ENCODE measurements at places on chromosomes 2 and 18. TPM values are rescaled to one million over a fixed set of nuclear protein-coding genes. Genes with fewer than 3 reads are reported as not detected.

DNA sequence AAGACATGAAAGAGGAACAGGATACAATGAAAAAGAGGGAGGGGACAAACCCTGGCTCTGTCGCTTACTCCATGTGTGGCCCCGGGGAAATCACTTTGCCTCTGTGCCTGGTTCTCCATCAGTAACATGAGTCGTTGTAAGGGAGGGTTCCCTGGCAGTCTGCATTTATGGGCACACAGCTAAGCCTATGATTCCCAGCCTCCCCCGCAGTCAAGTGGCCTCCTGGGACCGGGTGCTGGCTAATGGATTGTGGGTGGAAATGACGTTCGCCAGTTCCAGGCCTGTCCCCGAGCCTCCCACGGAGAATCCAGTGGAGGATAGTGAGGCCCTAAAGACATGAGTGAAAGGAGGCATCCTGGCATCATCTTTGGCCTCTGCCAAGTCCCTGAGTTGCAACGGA lies 42.7 kb downstream of the SFXN5 start:
- DNase-seq = no peak

DNA sequence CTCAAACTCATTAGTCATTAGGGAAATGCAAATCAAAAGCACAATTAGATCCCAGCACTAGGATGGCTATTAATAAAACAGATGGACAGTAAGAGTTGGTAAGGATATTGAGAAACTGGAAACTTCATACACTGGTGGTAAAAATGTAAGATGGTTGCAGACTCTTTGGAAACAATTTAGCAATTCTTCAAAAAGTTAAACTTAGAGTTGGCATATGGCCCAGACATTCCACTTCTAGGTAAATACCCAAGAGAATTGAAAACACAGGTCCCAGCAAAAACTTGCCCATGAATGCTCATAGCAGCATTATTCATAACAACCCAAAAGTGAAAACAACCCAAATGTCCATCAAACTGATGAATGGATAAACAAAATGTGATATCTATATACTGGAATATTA lies 84.9 kb upstream of the ZFP36L2 start:
- DNase-seq = no peak

DNA sequence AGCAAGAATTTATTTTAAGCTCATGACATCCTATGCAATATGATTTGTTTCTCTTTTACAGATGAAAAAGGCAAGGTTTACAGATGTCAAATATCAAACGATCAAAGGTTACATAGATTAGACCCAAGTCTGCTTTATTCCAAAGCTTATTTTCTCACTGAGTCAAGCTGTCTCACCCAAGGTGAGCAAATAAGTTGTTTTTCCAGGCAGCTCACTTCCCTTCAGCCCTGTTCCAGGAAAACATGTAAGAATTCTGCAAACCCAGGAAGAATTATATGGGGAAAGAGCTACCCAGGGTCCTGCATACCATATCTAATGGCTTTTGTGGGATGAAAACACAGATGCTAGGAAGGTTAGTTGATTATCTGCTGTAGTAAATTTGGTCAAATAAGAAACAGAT lies 57.7 kb upstream of the SCN9A start:
- no peak for DNase-seq

DNA sequence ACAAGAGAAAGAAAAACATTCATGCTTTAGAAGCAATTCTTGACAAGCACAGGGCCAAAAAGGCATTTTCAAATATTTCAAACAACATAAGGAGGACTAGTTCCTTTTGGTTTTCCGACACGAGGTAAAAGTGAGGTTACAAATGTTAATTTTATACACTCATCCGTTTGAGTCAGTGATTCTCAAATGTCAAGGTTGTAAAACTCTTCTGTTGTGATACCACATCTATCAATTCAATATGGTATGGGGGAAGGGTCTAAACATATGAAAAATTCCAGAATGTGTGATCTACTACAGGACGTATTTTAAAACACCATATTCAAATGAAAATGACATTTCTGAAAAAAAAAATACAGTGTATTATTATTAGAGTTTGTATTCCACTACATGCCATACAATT lies 52.7 kb downstream of the TGIF1 start:
- DNase-seq = no peak

DNA sequence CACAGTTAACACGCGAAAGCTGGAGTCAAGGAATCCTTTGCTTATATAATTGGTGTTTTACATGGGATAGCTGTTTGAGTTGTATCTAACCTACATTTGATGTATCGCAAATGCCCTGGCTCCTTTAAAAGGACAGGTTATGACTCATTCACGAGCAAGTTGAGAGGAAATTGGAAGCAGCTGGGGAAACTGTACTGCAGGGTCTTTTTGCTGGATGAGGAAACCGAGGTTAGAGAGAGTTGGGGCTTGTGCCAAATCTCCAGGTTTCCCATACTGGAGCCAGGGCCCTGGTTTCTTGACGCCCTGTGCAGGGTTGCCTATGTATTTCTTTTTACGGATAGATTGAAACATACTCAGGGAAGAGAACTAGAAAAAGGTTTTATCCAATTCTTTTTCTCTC lies 60.0 kb upstream of the SPTBN1 start:
- DNase-seq = no peak

DNA sequence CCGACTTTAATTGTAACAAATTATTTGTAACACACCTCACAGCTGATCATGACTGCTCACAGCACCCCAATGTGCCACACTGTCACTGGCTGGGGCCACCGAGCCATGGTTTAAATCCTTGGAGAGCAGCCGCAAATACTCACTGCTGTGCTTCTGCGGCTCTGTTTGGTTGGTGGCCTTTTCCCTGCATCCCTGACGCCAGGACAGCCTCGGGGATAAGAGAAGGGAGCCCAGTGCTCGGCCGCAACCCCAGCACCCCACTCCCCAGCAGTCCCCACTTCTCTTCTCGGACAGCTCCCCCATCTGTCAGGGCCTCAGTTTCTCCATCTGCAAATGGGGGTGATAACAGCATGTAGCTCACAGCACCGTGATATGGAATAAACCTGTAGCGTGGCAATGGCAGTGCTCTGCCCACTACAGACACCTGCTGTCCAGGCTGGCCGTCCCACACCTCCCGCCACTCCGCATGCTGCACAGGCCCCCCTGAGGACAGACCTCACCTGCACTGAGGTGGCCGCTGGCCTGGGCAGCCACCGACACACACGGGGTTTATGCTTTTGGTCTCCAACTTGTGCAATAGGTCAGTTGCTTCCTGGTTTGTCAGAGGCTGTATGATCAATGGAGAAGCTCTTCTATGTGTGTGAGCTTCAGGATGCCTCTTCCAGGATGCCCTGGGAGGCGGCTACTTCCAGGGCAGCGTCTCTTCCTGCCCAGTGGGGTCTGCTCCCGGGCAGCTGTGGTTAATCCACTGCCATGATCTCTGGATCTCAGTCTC lies 87.1 kb downstream of the NDUFA10 start:
- no peak for DNase-seq

DNA sequence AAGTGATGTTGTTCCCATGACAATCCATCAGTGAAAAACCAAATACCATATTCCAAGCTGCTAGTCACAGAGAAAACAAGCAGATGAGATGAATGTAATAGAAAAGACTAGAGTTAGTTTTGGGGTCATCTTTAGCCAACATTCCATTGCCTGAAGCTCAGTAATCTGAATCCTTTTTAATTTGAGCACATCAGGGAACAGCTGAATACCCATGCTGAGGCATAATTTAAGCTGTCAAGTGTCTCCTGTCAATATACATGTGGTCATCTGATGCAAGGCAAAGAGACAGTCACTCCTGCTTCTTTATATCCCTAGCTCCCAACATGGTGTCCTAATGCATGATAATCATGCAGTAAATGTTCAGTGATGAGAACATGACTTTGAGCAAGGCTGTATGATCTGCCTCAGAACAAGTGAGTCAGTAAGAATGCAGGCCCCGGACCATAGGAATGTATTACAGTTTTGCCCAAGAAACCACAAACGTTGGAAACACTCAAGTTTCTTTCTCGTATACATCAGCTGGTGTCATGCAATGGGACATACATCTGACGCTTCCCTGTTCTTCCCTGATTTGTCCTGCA lies 48.0 kb downstream of the CDK15 start:
- DNase-seq = no peak

DNA sequence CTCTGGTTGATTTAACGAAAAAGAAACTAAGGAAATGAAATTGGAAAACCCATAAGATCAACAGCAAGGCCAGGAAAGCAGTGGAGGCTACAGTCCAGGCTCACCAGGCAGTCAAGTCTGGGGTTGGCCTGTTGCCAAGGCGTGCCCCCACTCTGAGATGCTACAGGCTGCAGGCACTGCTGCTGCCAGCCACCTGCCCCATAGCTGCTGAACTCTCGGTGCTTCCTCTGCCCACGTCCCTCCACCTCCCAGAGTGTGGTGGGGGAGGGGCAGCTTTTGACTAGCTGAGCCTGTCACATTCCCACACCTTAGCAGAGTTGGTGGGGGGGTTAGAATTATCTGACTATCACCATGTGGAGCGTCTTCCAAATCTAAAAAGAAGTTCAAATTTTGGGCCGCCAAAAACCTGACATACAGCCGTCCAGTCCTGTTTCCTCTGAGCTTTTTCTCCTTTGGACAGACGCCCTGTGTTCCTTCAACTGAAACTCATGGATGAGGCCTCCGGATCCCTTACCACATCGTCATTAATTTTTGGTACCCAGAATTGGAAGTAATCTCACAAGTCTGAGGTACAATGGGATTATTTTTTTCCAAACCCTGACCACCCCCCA lies 3.9 kb upstream of the SH3RF3 start:
- DNase-seq = peak; percentile 38

DNA sequence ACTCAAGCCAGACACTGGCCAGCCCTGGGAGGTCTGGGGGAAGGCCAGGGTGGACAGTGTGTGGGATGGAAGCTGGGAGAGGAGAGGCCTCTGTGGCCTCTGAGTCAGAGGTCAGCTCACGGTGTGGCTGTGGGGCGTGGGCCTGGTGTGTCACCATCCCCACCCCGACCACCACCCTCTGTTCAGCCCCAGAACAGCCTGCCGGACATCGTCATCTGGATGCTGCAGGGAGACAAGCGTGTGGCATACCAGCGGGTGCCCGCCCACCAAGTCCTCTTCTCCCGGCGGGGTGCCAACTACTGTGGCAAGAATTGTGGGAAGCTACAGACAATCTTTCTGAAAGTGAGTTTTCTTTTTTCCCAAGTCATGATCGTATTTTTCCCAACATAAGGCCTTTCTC lies 110.5 kb downstream of the DYSF start:
- DNase-seq = no peak

DNA sequence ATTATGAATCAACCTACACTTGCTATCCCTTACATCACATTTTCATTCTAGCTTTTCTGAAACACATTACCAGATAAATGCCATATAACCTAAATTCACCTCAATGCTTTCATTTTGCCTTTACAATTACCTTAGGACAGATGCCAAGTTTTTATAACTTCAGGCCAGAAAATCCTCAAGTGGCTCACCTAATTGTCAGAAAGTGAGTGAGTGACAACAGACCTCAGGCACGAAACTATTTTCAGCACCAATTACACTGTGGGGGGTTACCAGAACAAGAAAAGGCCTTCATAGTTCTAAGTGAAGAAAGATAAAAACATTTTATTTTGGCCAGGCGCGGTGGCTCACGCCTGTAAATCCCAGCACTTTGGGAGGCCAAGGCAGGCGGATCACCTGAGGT lies 52.3 kb upstream of the ST8SIA5 start:
- no peak for DNase-seq

DNA sequence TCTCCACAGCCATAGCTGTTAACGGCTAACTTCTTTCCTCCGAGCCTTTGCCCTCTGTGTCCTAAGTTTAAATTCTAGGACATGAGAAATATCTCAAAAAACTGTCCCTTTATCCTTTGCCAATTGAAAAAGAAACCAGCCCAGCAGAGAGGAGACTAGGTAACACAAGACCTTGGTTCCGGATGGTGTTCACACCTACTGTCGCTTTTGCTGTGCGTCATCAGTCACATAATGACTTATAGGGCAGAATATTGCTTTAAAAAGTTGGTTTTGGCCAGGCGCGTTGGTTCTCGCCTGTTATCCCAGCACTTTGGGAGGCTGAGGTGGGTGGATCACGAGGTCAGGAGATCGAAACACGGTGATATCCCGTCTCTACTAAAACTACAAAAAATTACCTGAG lies 66.2 kb downstream of the SP3 start:
- DNase-seq = no peak

- DNase-seq = no peak
Observed at GRCh38 chr18:40875101-40875615, 1079.9 kb upstream of the PIK3C3 start.

GRCh38 chr18:75048776-75049454 lies 160.0 kb downstream of the PTGR3 start:
- no peak for DNase-seq

DNA sequence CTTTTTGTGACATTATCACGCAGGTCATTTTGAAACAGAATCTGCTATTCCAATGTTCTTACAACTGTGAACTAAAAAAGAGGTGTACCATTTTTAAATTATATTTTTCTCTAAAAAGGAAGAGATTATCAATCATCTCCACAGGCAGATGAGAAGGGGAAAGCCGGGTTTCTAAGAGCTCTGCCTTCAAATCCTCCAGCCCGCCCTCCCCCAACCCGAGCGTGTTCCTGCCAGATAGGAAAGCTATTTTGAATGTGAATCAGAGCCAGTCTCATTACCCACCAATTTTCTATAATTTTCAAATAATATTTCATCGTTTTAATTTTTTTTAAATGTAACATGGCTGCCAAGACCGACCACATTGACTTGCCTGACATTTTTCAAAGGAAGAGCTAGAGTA lies 65.9 kb downstream of the KCNF1 start:
- DNase-seq = no peak

GRCh38 chr2:180184506-180184905 lies 177.4 kb upstream of the CWC22 start:
- DNase-seq = no peak

ALPP gene
- polyA plus RNA-seq = not detected

IL36G gene
- not detected for polyA plus RNA-seq

COPS7B gene
- polyA plus RNA-seq = 18.1 TPM

NT5DC4 gene
- polyA plus RNA-seq = not detected

BCS1L gene
- 31.4 TPM for polyA plus RNA-seq

AGBL5 gene
- 3.6 TPM for polyA plus RNA-seq

RAD51AP2 gene
- not detected for polyA plus RNA-seq

LCLAT1 gene
- 4.2 TPM for polyA plus RNA-seq

All from psoas muscle (tissue), 8 donors.